Activated naive CD4-positive, alpha-beta T cell treated with anti-CD3 and anti-CD28 coated beads, Interleukin-2, amount 10 ng/mL, durations not matched to agents 7 days and 5 days (primary cell): ENCODE measurements at places on chromosomes 11 and 22.

DNA sequence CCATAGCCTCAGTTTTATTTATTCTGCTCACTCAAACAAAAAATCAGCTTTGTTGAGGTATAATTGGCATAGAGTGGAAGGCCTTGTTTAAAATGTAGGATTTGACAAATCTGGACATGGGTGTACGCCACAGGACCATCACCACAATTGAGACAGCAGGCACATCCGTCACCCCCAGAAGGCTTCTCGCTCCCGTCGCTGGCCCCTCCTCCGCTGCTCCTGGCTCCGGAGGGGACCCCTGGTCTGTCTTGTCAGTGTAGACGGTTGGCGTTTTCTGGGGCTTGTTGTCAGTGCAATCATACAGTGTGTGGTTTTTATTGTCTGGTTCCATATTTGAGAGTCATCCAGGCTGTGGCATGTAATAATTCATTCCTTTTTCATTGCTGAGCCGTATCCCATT, 97.6 kb downstream of the KCNQ1 start:
- H3K27ac ChIP-seq, result no peak overlapping the region
- H3K27me3 ChIP-seq, result no peaks in the 10 kb centered on the region
- H3K36me3 ChIP-seq, result no peaks in the 10 kb centered on the region

GRCh38 chr22:48531761-48532435, 1295.8 kb downstream of the BRD1 start:
- H3K36me3 ChIP-seq, result no peaks in the 10 kb centered on the region
- H3K27ac ChIP-seq, result no peak overlapping the region
- H3K27me3 ChIP-seq, result no peaks in the 10 kb centered on the region
- no peak for DNase-seq

GRCh38 chr11:71406681-71407080, 41.5 kb downstream of the DHCR7 start:
- H3K4me3 ChIP-seq, result no peak overlapping the region
- H3K27me3 ChIP-seq, result peaks cover 10% of the 10 kb centered on the region
- no peaks in the 10 kb centered on the region for H3K36me3 ChIP-seq
- H3K4me1 ChIP-seq, result no peaks in the 10 kb centered on the region

- no peaks in the 10 kb centered on the region for H3K36me3 ChIP-seq
- H3K4me3 ChIP-seq, result no peak overlapping the region
- H3K27ac ChIP-seq, result no peak overlapping the region
- no peak for DNase-seq
- H3K4me1 ChIP-seq, result peaks cover 16% of the 10 kb centered on the region
Observed at GRCh38 chr11:64004590-64004984, 18.3 kb downstream of the OTUB1 start.

- no peak for DNase-seq
- no peak overlapping the region for H3K27ac ChIP-seq
- H3K4me1 ChIP-seq, result no peaks in the 10 kb centered on the region
- H3K36me3 ChIP-seq, result no peaks in the 10 kb centered on the region
- no peak overlapping the region for H3K4me3 ChIP-seq
Observed at GRCh38 chr11:41379084-41379483, 80.4 kb downstream of the LRRC4C start.

DNA sequence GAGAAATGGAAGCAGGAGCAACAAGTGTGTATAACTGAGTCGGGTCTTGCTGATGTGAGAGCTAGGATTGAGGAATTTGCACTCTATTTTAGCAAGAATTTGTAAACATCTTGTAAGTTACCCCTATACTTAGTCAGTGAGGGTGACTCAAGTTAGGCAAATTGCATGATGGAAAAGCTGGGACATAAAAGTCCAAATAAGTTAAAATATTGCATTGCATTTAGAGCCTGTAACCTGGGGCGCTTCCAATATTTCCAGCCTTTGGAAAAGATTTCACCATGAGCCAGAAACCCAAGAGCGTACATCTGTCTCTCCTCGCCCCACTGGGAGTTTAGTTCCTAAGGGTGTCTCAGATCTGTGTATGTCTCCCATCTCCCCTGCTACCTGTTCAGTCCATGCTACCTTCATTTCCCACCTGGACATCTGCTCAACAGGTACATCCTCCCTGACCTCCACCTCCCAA, 37.0 kb upstream of the ACCSL start:
- no peak for DNase-seq
- no peaks in the 10 kb centered on the region for H3K4me1 ChIP-seq
- H3K4me3 ChIP-seq, result no peak overlapping the region
- H3K36me3 ChIP-seq, result no peaks in the 10 kb centered on the region
